ENCODE measurements at places on chromosomes 6 and 20.

DNA sequence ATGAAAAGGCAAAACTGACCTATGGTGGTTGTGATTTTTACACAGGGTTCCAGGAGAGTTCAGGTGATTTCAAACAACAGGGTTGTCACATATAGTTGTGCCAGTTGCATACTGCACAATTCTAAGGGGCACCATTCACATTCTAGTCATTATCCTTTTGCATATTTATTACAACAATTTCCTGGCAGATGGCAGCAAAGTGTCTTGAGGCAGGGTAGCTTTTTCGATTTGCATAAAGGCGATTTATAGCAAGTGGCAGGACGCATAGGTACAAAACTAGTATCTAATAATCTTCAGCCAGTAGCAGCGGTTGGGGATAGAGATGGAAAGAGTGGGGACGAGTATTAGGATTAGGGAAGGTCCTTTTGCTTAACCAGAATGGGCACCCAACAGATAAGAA is 46.5 kb upstream of the TRAF3IP2 start:
- DNase-seq = no peak

- no peak for DNase-seq
These were observed 78.2 kb downstream of the CHMP4B start for GRCh38 chr20:33889312-33889711.

DNA sequence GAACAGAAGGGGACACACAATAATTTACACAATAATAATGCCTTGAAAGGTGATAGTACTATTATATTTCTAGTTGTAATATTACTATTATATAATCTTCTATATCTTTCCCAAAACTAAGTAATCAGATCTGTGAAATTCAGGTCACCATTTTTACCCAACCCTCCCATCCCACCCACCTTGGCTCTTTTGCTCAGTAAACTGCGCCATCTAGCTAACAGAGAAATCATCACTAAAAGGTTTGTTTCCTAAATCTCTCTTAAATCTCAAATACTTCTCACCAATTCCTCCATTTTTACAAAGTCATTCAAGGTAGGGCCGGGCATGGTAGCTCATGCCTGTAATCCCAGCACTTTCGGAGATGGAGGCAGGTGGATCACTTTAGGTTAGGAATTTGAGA is 83.4 kb downstream of the CDK19 start:
- no peak for DNase-seq

- DNase-seq = no peak
These were observed 139.9 kb downstream of the GRM4 start for GRCh38 chr6:34005901-34006531.

- DNase-seq = no peak
These were observed 34.5 kb upstream of the FUCA2 start for GRCh38 chr6:143545976-143546547.

- DNase-seq = no peak
These were observed 18.9 kb downstream of the SCGN start for GRCh38 chr6:25670793-25671513.
